ENCODE measurements at places on chromosomes 3 and 15. TPM values are rescaled to one million over a fixed set of nuclear protein-coding genes. Genes with fewer than 3 reads are reported as not detected.

The ZNF770 gene
- 10.9 TPM for total RNA-seq

The ROBO2 gene
- 0.45 TPM for total RNA-seq

The LRRC31 gene
- not detected for total RNA-seq

The MB21D2 gene
- 10.3 TPM for total RNA-seq

The CHL1 gene
- 0.59 TPM for total RNA-seq

The ARL14 gene
- total RNA-seq: not detected

Measured in bronchus fibroblast of lung (primary cell).